ENCODE measurements at places on chromosomes 2 and 18. TPM values are rescaled to one million over a fixed set of nuclear protein-coding genes. Genes with fewer than 3 reads are reported as not detected.

The OTOF gene
- 0.60 TPM for total RNA-seq

The CFLAR gene
- total RNA-seq, result 171 TPM

The BOK gene
- total RNA-seq, result 7.4 TPM

DNA sequence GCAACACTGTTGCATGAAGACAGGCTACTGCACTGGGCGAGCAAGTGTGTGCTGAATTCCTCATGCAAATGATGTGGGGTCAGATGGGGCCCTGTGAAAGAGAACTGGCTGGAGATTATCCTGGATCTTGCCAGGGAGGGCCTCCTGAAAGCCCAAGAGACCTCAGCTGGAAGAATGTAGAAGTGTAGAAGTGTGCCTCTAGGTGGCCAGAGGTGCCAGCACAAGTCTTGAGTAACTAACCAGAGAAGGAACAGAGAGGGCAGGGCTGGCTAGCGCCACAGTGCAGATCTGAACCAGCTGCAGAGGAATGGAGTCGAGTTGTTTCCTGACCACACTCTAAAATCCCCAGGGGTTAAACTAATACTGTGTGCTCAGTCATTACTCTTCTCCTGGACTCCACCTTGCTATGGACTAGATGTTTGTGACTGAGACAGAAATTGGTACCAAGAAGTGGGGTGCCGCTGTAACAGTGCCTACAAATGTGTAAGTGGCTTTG, 399.3 kb downstream of the LRATD1 start:
- no peak for DNase-seq

DNA sequence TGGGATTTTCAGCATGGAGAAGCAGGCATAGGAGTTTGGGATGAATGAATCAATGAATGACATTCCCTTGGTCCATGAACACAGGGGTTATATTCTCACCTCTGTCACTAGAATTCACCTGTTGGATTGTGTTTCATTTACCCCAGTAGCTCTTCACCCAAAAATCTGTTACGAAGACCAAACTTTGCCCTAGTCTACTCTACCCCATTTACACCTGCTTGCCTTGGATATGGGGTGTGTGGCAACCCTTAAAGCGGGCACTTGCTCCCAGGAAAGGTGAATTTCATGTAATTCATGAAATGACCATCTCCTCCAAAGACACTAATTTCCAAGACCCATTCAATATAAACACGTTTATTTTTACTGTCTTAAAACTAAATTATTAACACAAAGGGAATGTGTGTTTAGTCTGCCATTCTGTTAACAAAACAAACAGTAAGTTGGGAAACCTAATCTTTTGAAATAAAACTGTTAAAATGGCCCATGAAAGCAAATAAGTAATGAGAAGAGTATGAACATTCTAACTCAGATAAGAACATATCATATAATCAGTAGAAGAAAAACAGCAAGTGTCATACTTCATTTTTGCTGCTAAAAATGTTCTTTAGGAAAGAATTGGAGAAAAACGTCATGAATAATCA, 268.0 kb downstream of the NAPG start:
- no peak for DNase-seq

- DNase-seq, result no peak
These were observed 1889.7 kb upstream of the CELF4 start for GRCh38 chr18:39455285-39455684.

DNA sequence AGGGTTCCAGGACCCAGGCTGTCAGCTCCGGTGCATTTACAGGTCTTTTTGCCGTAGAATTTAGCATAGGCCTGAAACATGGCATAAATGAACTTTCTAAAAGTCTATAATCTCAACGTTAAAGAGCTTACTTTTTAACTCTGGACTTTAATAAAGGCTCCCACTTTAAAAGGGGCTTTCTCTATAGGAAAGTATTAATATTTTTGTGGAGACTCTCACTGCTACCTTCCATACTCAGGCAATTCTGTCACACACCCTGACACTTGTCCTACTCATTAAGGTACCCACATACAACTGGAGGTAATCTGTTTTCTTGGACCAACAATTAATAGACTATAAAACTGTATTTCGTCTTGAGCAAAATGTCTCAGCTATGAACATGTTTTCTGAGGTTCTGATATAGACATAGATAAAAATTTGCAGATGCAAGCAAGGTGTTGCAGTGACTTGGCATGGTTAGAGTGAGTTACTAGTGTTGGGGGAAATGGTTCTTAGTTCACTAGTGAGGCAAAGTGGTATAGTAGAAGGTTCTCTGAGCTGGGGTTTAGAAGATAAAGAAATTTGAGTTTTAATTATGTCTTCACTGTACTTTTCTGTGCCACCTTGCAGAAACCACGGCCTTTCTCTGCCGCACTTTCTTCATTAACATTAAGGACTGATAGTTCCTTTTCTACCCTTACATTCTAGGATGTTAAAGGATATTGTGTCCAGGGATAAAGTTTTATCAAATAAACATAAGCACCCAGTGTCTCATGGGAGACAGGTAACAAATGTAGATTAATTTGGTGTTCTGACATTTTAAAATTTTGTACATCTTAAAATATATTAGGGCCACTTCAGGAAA, 10.8 kb upstream of the NR4A2 start:
- no peak for DNase-seq

DNA sequence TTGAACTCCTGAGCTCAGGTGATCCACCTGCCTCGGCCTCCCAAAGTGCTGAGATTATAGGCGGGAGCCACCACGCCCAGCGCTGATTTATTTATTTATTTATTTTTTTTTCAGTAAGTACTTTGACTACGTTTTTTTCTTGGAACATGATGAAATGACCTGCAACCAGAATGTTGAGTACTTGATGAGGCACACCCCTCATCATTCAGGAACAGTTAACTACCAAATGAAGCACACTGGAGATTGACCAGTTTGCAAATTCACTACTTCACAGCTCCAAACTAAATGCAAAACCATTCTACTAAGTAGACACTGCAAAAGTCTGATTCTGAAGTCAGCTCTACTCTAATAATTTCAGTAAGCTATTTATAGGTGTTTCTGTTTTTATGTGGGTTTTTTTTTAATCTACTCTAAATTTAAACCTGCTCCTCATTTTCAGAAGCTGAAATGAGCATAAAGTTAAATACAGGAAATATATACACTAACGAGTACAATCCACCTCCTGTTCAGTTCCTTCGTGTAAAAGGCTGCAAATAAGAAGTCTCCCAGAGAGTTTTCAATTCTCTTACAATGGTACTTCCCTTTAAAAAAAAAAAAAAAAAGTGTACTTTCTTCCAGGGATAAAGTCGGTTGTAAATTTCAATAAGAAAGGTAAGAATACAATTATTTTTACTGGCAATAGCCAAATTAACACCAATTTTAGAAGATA, 1.4 kb downstream of the GFPT1 start:
- no peak for DNase-seq

- DNase-seq, result no peak
These were observed 28.0 kb upstream of the MARCO start for GRCh38 chr2:118913803-118914645.

- DNase-seq, result no peak
These were observed 49.1 kb downstream of the DLGAP1 start for GRCh38 chr18:4405965-4406364.

DNA sequence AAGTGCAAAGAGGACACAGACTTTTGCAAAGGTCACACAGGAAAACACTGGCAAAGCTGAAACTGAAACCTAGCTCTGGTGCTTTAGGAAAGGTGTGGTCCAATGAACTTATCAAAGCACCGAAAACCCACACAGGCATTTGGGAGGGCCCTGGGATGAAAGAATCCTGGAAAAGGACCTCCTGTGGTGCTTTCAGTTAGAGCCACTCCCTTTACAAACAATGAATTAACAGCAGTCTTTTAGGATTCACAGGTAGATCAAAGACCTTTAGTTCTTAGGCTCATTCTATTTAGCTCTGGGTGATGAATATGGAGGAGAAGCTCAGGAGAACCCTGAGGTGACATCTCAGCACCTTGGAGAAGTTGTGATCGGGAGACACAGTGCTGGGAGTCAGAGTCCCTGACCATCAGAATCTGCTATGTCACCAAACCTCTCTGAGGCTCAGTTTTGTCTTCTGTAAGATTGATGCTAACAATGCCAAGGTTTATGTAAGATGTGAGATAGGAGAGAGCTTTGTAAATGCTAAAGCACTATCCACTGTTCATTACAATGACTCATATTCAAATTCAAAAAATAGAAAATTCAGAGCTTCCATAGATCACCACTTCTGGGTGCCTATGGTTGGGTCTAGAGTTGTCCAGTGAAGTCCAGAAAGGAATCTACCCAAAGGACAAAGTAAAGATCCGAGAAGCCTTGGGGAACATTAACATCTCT, 39.3 kb downstream of the VSNL1 start:
- DNase-seq, result no peak

Measured in mucosa of descending colon (tissue), 3 donors.